Left ventricle myocardium inferior (tissue), 1 donor: ENCODE measurements at places on chromosomes 1 and 21. TPM values are rescaled to one million over a fixed set of nuclear protein-coding genes. Genes with fewer than 3 reads are reported as not detected.

Gene NMNAT1
- 22.2 TPM for total RNA-seq

Gene TDRD10
- 2.6 TPM for total RNA-seq

Gene NTMT2
- total RNA-seq: 5.7 TPM

Gene ESRRG
- 58.5 TPM for total RNA-seq

Gene RNU1-2
- 6,072 TPM for total RNA-seq

Gene LCK
- total RNA-seq: 0.63 TPM

Gene KRTAP19-3
- not detected for total RNA-seq

Gene DIO1
- total RNA-seq: not detected

Gene KCNT2
- 0.60 TPM for total RNA-seq

Gene TRPM2
- 1.8 TPM for total RNA-seq

Gene KCNA3
- total RNA-seq: 0.22 TPM

Gene GART
- 41.5 TPM for total RNA-seq

Gene EXTL1
- total RNA-seq: 11.3 TPM

Gene KPRP
- not detected for total RNA-seq
